Stimulated activated CD4-positive, alpha-beta T cell treated with anti-CD3 and anti-CD28 coated beads, Interleukin-1b, Interleukin-23, amount 100 ng/mL, for 24 hours (primary cell): ENCODE measurements at places on chromosomes 7 and 10.

DNA sequence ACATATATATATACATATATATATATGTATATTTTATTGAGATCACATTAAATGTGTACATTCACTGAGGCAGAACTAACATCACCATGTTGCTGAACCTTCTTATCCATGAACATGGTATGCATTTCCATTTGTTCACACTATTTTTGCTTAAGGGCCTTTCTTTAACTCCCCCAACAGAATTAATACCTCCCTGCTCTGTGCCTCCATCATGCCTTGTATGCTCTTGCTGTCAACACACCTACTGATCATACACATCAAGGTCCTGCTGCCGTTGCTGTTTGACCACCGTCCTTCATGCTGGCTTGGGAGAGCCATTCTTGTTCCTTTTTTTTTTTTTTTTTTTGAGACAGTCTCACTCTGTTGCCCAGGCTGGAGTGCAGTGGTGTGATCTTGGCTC lies 43.5 kb downstream of the EPHB4 start:
- no peak for DNase-seq

DNA sequence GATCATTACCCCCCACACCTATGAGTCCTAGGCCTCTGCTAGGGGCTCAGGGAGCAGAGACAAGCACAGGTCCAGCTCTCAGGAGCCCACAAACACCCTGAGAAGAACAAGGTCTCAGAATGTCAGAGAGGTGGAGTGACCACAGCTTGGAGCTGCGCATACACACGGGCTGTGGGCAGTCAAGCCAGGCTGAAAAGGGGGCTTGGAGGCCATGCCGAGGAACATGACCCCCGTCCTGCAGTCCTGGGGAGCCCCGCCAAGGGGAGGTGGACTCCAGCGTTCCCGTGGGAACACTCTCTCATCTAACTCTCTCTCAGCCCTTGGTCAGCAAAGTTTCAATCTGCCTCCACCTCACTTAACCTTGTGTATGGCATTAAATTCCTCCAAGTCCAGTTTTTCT lies 7.8 kb upstream of the MMP21 start:
- no peak for DNase-seq

GRCh38 chr10:29714096-29714874 lies 79.5 kb upstream of the SVIL start:
- no peak for DNase-seq

DNA sequence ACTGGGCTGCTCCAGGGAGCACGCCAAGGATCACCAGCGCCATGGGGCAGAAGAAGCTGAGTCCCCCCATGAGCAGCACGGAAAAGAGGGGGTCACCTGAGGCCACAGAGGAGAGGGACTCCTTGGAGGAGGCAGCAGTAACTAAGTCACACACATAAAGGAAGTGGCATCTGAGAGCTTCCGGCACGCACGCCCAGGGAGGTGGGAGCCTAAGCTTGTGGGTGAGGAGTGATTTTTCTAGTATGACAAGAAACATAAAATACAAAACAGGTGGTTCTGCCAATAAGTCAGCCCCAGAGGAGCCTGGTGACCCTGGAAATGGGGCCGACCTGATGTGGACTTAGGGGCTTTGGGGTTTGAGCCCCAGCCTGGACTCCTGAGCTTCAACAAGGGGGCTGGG lies 60.8 kb downstream of the CARD11 start:
- DNase-seq = no peak

DNA sequence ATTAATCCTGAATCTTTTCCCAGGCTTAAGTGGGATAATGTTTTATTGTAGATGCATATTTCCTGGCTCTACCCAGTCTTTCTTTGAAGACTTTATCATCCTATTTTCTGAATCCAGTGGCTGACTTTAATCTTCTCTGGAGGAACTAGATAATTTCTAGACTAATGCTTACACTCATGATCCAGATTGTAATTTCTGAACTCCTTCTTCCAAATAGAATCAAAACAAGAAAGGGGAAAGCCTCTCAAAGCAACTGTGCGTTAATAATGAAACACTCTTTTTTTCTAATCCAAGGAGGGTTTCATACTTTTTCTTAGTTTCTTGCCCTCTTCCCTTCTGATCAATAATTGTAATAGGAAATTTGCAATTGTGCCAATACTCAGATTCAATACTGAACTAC lies 8.0 kb downstream of the GSTK1 start:
- DNase-seq = no peak

GRCh38 chr7:28077616-28078015 lies 103.0 kb downstream of the JAZF1 start:
- no peak for DNase-seq

DNA sequence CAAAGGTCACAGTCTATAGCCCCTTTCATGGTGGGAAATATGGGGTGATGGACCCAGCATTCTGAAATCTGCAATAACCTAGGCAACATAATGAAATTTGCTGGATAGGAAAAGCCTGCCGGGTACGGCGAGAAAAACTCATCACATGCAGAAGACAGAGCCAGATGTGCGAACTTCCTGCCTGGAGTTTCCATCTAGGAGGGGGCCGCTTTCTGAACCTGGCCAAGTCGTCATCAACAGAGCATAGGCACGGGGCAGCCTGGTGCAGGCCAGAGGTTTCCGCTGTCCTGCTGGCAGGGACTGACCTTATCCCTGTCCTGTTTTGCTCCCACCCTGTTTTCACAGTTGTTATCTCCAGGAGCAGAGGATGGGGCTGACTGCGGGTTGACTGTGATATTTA lies 27.4 kb downstream of the CCDC3 start:
- DNase-seq = no peak

- no peak for DNase-seq
These were observed 76.2 kb downstream of the TPK1 start for GRCh38 chr7:144759653-144760052.

DNA sequence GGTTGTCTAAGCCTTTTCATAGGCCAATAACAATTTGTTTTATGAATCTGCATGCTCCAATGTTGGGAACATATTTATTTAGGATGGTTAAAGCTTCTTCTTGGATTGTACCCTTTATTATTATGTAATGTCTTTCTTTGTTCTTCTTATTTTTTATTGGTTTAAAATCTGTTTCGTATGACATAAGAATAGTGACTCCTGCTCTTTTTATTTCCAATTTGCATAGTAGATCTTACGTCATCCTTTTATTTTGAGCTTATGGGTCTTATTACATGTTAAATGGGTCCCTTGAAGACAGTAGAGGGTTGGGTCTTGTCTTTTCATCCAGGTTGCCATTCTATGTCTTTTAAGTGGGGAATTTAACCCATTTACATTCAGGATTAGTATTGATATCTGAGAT lies 561.9 kb upstream of the GHITM start:
- no peak for DNase-seq

- DNase-seq = no peak
These were observed 6.3 kb downstream of the RINT1 start for GRCh38 chr7:105538339-105538738.

GRCh38 chr10:110220398-110220797 lies 13.0 kb downstream of the MXI1 start:
- DNase-seq = no peak

DNA sequence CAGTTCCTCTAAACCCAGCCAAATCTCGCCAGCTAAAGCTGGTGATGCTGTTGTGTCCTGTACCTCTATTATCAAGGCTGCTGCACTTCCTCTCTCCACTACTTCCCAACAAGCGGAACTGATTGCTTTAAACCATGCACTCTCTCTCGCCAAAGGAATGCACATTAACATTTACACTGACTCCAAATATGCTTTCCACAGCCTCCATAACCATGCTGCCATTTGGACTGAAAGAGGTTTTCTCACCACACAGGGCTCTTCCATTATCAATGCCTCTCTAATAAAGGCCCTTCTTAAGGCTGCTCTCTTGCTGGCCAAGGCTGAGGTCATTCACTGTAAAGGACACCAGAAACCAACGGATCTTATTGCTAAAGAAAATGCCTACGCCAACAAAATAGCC lies 11.4 kb upstream of the LRRC61 start:
- no peak for DNase-seq

GRCh38 chr7:157979636-157980340 lies 607.8 kb downstream of the PTPRN2 start:
- DNase-seq = no peak

- no peak for DNase-seq
These were observed 99.7 kb upstream of the PPIF start for GRCh38 chr10:79247373-79248137.

GRCh38 chr7:85025312-85025756 lies 161.5 kb downstream of the SEMA3D start:
- no peak for DNase-seq

DNA sequence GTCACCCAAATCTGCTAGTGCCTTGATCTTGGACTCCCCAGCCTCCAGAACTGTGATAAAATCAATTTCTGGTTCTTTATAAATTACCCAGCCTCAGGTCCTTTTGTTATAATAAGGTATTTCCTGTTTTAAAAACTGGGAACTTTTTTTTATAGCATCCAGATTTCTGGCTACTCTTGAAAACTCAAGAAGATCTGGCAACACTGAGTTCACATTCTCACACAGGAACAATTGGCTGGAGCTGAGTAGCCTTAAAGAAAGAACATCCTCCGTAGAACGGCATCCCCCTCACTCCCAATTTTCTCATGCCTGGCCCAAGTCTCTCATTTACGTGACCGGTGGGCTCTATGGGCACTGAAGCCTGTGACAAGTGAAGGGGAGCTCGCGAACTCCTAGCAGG lies 47.1 kb downstream of the SLC35G1 start:
- no peak for DNase-seq

DNA sequence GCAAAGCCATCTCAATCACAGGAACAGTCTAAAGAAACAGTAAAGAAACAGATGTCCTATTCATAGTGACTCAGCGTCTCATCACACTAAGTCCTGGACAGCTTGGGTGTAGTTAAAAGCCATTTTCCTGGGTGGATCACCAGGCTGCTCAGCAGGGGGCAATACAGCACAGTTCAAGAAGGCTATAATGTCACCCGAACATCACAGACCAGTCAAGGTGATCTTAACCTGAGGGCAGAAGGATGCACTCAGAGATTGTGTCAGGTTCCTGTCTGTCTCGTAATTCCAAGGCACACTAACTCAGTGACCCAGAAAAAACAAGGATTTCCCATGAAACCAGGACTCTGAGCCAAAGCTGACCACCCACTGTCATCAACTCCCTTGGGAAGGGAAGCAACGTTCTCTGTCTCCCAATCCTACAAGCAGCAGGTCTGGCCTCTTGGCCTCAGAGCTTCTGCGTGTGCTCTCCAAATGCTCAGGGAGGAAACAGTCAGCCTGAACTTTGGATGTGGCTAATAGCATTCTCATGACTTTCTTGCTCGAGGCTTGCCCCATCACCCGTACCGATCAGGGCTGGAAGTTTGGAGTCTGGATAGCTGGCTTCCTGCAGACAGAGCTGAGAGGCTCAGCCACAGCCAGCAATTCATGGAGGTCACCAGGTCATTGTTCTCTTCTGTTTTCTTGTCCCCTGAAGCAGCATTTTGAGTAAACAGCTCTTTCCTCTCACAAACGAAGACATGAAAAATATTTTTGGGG lies 90.4 kb upstream of the FAM171A1 start:
- no peak for DNase-seq

GRCh38 chr10:60454336-60454735 lies 64.7 kb upstream of the ANK3 start:
- DNase-seq = no peak

- DNase-seq = no peak
These were observed 58.4 kb upstream of the PCGF5 start for GRCh38 chr10:91162050-91162494.

GRCh38 chr10:33487014-33487776 lies 152.7 kb upstream of the NRP1 start:
- DNase-seq = no peak

GRCh38 chr7:17103170-17103569 lies 195.3 kb upstream of the AHR start:
- no peak for DNase-seq

DNA sequence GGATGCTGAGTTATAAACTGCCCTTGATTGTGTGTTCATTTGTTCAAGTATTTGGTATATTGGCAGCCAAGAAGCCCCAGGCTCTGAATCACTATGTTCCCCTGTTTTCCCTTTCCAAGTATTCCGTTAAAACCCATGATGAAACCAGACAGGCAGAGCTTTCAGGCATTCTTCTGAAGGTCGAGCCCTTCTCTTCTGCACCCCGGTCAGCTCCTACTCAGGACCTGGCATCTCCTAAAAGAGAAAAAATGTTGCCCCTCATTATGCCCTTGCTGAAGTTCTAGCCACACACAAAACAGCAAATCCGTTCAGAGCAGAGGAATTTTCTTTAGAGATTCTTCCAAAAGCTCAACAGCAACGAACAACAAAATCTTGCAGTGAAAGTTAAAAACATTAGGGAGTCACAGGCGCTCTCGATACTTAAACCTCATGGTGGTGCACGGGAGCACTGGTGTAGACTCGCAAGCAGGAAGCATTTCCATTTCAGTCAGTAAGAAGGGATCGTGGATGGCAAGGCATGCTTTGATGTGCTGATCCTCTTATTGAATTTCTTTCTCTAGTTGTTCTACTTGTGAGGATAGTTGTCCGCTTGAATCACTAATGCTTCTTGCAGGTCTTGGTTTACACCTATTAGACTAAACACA lies 264.9 kb downstream of the SKIDA1 start:
- DNase-seq = no peak

- no peak for DNase-seq
These were observed 759.9 kb downstream of the IPMK start for GRCh38 chr10:57507788-57508187.

- no peak for DNase-seq
These were observed 57.2 kb upstream of the TMEM196 start for GRCh38 chr7:19830604-19831003.

DNA sequence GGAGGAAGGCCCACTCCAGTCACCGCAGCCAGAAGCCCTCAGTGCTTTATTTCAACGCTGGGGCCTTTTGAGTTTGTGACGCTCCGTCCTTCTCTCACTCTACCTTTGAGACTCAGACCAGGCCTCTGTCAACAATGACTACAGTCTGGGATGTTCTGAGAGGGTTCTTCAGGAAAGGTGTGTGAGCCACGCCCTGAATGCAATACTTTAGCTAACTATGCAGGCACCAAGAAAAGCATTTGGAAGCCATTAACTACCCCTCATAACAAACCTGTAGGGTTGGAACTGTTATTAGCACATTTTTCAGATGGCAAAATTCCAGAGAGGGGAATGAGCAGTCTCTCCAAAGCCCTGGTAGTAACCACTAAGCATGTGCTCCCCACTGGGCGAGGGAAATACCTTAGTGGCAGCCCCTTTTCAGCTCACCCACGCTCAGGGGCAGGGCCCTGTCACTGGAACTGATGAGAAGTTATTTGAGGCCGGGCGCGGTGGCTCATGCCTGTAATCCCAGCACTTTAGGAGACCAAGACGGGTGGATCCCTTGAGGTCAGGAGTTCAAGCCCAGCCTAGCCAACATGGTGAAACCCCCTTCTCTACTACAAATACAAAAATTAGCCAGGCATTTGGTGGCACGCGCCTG lies 5.7 kb upstream of the ARPC1B start:
- no peak for DNase-seq

- DNase-seq = no peak
These were observed 43.9 kb downstream of the CUX1 start for GRCh38 chr7:101861218-101861775.

DNA sequence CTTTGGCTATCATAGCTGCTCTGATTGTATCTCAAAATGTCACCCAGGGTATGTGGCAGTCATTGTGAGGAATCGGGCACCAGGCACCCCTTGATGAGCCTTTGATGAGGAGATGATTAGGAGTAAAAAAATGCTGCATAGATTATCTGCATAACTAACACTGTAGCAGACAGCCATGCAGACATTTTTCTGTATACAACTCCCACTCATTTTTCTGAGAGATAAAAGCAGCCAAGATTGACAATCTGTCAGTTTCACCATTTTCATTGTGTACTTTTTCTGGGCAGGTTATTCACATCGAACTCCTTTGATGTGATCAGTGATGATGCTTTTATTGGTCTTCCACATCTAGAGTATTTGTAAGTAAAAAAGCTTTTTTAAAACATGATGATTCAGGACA lies 19.4 kb downstream of the LGI1 start:
- no peak for DNase-seq

GRCh38 chr7:28980451-28981160 lies 22.5 kb upstream of the TRIL start:
- DNase-seq = no peak
